Mammary epithelial cell (primary cell): ENCODE measurements at places on chromosomes 11 and 22. TPM values are rescaled to one million over a fixed set of nuclear protein-coding genes. Genes with fewer than 3 reads are reported as not detected.

Gene TEX54
- total RNA-seq = not detected in 2 replicates

GRCh38 chr11:77435972-77436371 is 37.9 kb downstream of the PAK1 start:
- no peak for DNase-seq

Gene IGLL5
- total RNA-seq = not detected

- DNase-seq = no peak
Observed at GRCh38 chr11:11461473-11461872, 108.4 kb upstream of the CSNK2A3 start.

DNA sequence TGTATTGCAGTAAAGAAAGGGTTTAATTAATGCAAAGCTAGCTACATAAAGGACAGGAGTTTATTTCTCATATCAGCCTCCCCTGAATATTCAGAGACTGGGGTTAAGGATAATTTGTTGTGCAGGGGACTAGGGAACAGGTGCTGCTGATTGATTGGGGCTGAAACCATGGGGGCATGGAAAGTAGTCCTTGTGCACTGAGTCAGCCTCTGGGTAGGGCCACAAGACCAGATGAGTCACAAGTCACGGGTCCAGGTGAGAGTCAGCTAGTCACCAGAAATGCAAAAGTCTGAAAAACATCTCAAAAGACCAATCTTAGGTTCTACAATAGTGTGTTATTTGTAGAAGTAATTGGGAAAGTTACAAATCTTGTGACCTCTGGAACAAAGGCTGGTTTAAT is 32.9 kb upstream of the SYT13 start:
- peak; percentile 16 for DNase-seq

- no peak for DNase-seq
Observed at GRCh38 chr11:31030138-31030792, 339.3 kb downstream of the DCDC1 start.

Gene NAALAD2
- total RNA-seq = not detected in 2 replicates

DNA sequence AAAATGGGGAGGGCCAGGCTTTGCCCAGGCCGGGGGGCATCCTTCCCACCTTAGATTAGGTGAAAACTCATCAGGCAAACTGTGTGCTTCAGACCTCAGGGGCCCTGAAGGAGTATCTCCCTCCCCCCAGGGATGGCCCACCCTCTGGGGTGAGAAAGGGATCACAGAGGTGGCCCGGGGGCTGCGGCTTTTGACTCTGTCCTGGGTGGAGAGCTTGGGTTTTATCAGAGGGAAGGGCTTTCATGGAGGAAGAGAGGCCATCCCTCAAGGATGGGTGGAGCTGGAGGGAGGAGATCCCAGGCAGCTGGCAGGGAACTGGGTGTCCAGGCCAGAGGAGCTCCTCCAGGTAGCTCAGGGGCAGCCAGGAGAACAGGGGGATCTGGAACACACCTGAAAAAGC is 3.1 kb upstream of the PPP2R5B start:
- no peak for DNase-seq

Gene CHRDL2
- not detected in 2 replicates for total RNA-seq

- no peak for DNase-seq
Observed at GRCh38 chr11:34632105-34632791, 11.4 kb downstream of the EHF start.

DNA sequence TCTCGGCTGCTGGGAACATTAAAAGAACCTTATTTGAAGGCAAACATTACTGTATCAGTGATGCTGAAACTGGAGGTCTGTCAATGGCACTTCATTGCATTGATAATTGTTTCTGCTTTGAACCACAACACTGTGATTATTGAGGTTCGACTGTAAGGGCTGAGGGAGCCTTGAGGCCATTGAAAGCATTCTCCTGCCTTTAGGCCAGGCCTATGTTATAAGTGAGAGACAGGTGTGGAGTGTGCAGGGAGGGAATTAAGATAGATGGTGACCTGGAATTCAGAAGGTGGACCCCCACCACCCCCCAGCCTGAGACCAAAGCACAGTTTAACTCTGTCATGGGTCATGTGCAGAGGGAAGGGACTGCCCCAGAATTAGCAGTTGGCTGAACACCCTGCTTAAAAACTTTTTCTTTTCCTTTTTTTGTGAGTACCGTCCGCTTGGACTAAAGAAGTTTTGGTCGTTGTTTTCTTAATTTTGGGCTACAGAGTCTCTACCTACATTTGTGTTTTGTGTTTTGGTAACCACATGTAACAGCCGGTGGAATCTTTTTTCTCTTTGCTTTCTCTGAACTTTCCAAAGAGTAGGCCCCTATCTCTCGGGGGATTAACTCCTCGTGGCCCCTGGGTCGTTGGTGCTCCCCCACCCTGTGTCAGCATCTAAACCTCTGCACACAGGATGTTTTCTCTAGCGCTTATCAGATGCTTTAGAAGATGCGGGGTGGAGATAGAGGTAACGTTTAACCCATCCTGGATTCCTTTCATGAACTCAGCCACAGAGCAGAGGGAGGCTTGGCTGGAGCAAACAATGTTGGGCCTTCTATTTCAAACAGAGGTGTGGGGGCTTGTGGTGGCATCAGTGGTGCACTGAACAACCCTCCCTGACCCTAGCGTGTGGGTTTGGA is 43.7 kb downstream of the ZBTB16 start:
- no peak for DNase-seq

- no peak for DNase-seq
Observed at GRCh38 chr11:65851083-65851579, 6.8 kb downstream of the CFL1 start.

DNA sequence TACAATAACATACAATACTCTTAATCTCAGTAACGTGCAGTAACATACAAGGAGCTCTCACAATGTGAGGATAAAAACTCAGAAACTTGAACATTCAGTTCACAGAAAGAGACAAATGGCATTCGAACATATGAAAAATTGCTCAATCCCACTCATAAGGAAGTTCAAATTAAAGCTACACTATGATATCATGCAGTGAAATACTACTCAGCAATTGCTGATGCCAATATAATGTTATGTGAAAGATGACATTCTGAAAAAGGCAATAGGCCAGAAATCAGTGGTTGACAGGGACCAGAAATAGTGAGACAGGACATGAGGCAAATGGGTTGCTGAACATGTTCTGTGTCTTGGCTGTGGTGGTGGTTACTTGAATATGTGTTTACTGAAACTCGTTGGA is 33.7 kb upstream of the PITPNB start:
- no peak for DNase-seq

- no peak for DNase-seq
Observed at GRCh38 chr22:23067691-23068090, 2.6 kb upstream of the GNAZ start.

Gene MYO7A
- total RNA-seq = 3.0 TPM

Gene GSTT2B
- total RNA-seq = 15.8 TPM

DNA sequence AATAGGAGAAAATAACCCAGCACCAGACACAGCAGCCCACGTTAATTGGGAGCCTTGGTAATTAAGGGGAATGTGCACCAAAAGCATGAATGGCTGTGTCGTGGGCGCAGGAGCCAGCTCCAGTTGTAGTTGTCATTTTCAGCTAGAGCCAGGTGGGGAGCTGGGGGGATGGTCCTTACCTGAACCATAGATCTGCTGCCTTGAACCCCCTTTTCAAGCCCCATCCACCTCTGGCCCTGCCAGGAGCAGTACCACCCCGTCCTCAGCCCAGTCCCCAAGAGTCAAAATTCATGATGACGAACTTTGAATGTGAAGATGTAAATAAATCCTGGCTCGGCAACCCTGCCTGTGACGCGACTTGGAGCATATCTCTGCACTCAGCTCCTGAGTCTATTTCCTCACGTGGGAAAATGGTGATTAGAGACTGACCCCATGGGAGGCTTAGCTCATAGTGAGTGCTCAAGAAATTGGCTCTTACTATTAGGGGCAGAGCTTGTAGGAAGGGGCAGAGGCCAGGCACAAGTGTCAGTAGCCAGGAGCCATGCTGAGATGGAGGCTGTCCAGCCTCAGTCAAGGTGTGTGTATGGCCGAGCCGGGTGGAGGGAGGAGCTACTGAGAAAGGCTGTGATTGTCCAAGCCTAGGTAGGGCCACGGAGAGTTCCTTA is 794 bp upstream of the FXYD6 start:
- DNase-seq = no peak

- no peak for DNase-seq
Observed at GRCh38 chr11:73416786-73417185, 40.6 kb downstream of the RELT start.

Gene CD248
- not detected in 2 replicates for total RNA-seq

Gene ISX
- not detected in 2 replicates for total RNA-seq

- no peak for DNase-seq
Observed at GRCh38 chr11:117217141-117218084, 14.5 kb downstream of the PCSK7 start.

DNA sequence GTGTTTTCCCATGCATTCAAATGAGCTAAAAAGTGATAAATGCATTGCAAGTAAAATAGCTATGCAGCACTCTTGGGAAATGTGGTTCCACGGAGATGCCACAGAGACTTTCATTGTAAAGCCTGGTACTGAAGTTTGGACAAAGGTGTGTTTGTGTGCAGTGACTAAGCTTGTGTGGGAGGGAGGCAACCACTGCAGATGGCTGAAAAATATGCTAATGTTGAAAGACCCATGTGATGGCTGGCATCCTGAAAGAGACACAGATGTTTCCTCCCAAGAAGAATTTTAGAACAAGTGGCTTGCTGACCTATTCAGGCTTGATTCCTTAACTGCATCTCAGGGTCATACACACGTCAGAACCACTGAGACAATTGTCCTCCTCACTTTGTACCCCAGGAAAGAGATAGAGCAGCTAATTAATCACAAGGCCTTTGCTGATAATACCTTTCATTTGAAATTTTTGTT is 73.8 kb downstream of the FAM76B start:
- peak; percentile 99 for DNase-seq

DNA sequence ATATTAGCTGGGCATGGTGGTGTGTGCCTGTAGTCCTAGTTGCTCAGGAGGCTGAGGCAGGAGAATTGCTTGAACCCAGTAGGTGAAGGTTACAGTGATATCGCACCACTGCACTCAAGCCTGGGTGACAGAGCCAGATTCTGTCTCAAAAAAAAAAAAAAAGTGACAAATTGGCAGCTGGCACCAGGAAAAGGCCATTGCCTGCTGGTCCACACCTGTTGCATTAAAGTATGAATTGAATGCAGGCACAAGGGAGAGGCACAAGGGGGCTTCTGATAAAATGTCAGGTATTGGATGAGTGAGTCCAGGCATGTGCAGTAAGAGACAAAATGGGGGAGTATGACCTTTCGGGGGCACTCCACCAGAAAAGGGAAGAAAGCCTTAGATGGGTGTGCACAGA is 28.2 kb downstream of the ZNF70 start:
- no peak for DNase-seq

Gene STK33
- not detected in 2 replicates for total RNA-seq

Gene EIF3F
- 234 and 285 TPM in 2 replicates for total RNA-seq

GRCh38 chr22:16958475-16958874 is 49.5 kb downstream of the GAB4 start:
- DNase-seq = no peak
